Cerebellar cortex (tissue), 1 donor: ENCODE measurements at places on chromosomes 6 and 20.

- DNase-seq = no peak
Measured at GRCh38 chr6:44021589-44022295, 105.5 kb downstream of the MRPL14 start.

GRCh38 chr20:58765780-58766179 lies 73.2 kb downstream of the NPEPL1 start:
- DNase-seq = no peak

GRCh38 chr6:122640366-122640765 lies 30.2 kb downstream of the PKIB start:
- DNase-seq = no peak

DNA sequence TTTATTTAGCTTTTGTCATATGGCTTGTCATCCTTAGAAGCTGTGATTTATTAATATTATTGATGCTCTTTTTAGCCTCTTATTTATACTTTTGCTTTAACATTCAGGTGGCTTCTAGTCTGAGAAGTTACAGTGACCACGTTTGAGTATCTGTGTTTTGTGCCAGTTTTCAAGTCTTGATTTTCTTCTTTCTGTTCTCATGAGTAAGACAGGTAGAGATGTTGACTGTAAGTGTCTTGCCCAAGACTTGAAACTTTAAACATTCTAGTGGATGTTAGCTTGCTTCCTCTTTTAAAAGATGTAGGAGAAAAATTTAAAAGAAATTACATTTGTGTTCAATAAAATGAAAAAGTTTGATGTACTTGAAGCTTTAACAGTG lies 122.6 kb downstream of the LRRC1 start:
- no peak for DNase-seq

- no peak for DNase-seq
Measured at GRCh38 chr6:148379966-148380713, 37.5 kb downstream of the SASH1 start.

GRCh38 chr6:139602577-139602976 lies 228.1 kb upstream of the CITED2 start:
- no peak for DNase-seq

DNA sequence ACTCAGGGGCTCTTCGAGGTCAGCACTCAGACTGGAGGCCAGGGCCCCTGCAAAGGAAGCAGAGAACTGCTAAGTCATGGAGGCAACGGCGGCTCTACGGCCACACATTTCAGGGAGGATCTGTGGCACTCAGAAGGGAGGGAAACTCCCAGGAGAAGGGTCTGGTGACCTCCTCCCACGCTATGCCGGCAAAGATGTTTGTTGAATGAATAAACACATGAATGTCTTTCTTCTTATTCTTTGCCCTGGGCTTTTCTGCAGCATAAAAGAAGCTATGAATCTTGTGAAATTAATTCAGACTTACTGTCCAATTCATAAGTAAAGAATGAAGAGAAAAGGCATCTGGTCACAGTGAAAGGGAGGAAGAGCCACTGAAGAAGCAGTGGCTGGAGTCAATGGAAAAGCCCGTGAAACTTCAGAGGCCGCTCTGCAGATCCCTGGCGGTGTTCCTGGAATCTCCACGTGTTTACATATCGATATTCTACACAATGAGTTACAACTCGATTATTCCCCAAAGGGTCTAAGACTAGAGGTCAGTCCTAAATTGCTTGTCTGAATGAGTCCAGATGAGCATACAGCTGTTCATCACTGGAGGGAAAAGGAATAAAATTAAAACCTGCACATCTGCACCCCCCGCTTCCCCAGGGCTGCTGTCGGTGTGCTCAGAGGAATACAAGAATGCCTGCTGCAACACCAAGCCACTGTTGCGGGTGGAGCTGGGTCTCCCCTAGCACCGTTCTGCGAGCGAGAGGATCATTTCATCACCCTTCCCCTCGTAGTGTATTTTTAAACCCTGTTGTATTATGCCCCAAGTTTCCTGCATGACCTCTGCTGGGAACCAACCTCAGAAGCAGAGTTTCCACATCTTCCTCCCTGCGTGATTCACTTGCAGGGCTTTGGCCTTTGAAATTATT lies 25.6 kb downstream of the INSM1 start:
- no peak for DNase-seq

- no peak for DNase-seq
Measured at GRCh38 chr6:33566182-33567084, 13.6 kb downstream of the BAK1 start.
